ENCODE measurements at places on chromosomes 13 and 19.

- DNase-seq, result peak; percentile 6
These were observed 586.7 kb upstream of the SGCG start for GRCh38 chr13:22594041-22594440.

- DNase-seq, result no peak
These were observed 27.1 kb downstream of the MBNL2 start for GRCh38 chr13:97249093-97249795.

DNA sequence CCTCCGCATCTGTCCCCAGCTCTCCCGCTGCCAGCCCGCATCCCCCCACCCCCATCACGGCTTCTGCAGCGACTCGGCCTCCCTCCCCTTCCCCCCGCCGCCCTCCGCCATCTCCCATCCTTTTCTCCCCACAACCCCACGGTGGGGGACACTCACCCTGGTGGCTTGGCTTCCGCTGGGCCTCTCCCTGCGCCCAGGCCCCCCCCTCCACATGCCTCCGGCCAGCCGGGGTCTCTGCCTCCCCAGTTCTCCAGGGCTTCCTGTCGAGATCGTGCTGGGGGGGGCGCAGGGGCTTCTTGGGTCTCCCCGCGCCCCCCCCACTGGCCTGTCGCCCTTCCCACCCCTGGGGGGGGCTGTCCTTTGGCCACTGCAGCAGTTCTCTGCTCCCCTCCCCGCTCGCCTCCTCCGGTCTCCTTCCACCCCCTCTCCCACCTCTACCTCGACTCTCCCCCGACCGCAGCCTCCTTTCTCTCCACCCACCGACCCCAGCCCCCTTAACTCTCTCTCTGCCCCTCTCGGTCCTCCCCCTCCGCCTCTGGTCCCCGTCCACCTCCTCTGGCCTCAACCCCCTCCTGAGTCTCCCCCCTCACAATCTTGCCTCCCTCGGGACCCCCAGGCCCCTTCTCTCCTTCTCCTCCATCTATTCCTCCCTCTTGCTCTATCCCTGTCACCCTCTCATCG lies 17.1 kb downstream of the LRRC4B start:
- no peak for DNase-seq

- DNase-seq, result no peak
These were observed 156.4 kb downstream of the UQCRFS1 start for GRCh38 chr19:29056535-29056934.

DNA sequence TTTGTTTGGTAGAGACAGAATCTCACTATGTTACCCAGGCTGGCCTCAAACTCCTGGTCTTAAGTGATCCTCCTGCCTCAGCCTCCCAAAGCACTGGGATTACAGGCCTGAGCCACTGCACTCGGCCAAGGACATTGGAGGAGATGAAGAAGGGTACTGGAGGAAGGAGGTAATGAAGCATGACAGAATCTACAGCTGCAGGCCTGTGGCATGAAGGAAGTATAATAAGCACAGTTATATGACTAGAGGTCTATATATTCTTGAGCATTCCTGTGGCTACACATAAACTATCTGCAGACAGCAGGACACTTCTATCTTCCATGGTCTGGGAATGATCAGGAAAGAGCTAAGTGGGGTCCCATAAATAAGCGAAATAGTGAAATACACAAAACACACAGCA lies 18.2 kb downstream of the ZNF565 start:
- no peak for DNase-seq
